HCEC 1CT (cell line): ENCODE measurements at places on chromosomes 6 and 20.

DNA sequence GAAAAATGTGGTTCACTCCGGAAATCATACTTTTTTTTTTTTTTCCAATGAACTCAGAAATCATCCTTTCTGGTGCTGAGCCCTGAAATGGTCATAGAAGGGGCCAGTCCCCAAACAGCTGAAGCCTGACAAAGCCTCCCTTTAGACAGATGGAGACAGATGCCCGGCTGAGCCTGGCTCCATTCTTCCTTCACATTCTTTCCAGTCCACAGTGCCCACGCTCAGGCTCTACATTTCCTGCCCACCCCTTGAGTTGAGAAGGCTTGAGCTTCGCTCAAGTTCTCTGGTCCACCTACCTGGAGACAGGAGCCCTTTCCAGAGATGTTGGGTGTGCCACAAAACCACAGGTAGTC, 41.2 kb downstream of the KCNK5 start:
- DNase-seq, result no peak

GRCh38 chr6:45710304-45710821, 305.3 kb downstream of the CLIC5 start:
- DNase-seq, result peak; percentile 47

DNA sequence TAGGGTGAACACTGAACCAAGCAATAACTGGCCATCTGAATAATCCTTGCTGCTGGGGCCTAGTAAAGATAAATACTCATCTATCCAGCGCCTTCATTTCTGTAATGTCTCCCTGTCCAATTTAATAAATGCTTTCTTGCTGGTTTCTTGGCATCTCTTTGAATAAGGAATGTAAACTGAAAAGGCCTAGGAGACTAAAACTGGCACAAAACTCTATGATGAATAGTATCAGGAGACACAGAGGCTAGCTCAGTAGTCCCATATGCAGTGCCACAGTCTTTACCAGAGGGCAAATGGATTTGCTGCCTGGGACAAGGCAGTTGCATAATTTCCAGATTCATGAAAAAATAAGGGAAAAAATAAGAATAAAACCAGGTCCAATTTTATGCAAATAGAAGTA, 324.4 kb downstream of the CENPW start:
- DNase-seq, result no peak

DNA sequence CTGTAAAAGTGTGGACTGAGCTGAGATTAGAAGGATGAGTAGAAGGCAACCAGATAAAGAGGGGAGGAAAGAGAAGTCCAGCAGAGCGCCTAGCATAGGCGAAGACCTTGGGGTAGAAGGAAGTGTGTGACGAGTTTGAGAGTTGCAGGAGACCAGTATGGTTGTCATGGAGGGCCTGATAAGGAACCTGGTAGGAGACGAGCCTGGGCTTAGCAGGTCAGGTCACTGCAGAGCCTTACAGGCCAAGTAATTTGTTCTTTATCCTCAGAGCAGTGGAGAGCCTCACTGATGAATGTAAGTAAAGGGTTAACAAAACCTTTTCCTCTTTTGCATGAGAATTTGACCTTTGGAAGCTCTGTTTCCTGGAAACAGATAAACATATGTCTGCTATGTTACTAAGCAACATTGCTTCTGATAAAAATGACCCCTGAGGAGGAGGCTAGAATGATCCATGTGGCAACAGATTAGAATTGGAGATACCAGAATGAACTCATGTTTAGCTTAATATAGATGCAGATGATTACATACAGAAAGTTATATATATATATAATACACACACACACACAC, 2.9 kb upstream of the TMEM74B start:
- DNase-seq, result no peak

- no peak for DNase-seq
Measured at GRCh38 chr20:11207749-11208502, 534.1 kb upstream of the JAG1 start.

DNA sequence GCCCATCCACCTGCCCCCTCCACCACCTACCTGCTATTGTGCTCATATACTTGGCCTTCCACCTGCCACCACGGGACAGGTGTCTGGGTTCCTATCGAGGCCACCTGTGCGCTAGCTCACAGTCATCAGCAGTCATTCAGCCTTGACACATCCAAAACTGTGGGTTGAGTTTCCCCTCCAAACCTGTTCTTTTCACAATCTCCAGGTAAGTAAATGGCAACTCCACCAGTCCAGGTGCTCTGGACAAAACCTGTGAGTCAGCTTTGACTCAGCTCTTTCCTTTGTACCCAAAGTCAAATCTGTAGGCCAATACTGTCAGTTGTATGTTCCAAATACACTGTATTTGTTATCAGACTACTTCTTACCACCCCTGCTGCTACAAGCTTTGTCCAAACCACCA, 52.6 kb downstream of the SPTLC3 start:
- DNase-seq, result no peak

GRCh38 chr6:28863604-28864325, 60.0 kb downstream of the TRIM27 start:
- DNase-seq, result peak; percentile 63

DNA sequence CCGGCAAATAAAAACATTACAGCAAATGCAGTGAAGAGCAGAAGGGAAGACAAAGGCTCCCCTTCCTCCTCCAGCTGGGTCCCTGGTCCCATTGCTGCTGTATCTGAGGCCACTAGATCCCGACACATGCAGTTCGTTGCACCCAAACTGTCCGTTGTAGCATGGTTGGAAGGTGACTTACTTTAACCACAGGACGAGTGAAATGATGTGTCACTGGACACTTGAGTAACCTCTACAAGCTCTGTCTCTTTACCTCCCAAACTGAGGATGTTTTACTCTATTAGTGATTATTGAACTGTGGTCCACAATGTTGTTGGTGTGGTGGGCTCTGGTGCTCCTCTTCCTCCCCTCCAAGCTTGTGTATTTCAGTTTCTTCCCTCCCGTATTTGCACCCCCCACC, 46.2 kb upstream of the ARMH2 start:
- DNase-seq, result no peak

GRCh38 chr6:42269974-42270510, 52.4 kb upstream of the MRPS10 start:
- no peak for DNase-seq

DNA sequence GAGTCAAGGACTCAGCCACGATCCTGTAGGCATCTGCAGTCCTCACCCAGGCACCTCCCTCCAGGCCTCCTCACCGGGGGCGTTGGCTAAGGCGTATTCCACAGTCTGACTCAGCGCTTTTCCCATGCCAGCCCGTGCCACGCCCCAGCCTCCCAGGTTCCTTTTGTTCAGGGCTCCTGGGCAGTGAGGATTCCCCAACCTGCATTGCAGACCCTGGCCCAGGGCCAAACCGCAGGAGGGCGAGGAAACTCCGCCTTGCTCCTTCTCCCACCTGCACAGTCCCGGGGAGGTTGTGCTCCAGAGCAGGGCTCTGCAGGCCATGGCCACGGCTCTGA, 202.8 kb upstream of the CST7 start:
- no peak for DNase-seq

- no peak for DNase-seq
Measured at GRCh38 chr6:131244942-131245341, 109.7 kb downstream of the AKAP7 start.

DNA sequence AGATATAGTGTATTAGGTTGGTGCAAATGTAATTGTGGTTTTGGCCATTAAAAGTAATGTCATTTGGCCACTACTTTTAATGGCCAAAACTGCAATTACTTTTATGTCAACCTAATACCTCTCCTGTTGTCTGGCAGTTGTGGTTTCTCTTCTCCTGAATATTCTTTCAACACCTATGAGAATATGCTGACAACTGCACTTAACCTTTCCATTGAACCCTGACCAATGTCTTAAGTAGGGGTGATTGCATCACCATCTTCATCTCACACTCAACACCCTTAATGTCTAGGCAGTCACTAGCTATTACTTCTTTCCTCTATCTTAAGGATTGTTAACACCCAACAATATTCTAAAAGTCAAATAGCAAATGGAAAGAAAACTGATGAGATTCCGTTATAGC, 200.5 kb upstream of the HSF2 start:
- no peak for DNase-seq

- peak; percentile 21 for DNase-seq
Measured at GRCh38 chr20:2507875-2508630, 662 bp downstream of the ZNF343 start.

DNA sequence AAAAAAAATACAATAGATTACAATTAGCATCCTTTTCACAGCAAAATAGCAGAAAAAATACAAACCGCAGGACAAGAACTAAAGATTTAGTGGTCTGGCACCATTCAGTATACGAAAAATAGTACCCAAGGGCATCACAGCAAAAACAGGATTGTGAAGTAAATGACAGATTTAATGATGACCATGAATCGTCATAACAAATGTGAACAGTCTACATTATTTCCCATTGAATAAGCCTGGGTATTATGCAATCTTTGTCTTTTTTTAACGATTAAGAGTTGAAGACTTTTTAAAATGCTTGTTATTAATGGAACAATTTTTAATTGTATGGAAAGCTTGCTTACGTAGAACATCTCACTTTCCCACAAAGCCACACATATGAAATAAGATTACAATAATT, 432.8 kb downstream of the PKHD1 start:
- DNase-seq, result no peak

DNA sequence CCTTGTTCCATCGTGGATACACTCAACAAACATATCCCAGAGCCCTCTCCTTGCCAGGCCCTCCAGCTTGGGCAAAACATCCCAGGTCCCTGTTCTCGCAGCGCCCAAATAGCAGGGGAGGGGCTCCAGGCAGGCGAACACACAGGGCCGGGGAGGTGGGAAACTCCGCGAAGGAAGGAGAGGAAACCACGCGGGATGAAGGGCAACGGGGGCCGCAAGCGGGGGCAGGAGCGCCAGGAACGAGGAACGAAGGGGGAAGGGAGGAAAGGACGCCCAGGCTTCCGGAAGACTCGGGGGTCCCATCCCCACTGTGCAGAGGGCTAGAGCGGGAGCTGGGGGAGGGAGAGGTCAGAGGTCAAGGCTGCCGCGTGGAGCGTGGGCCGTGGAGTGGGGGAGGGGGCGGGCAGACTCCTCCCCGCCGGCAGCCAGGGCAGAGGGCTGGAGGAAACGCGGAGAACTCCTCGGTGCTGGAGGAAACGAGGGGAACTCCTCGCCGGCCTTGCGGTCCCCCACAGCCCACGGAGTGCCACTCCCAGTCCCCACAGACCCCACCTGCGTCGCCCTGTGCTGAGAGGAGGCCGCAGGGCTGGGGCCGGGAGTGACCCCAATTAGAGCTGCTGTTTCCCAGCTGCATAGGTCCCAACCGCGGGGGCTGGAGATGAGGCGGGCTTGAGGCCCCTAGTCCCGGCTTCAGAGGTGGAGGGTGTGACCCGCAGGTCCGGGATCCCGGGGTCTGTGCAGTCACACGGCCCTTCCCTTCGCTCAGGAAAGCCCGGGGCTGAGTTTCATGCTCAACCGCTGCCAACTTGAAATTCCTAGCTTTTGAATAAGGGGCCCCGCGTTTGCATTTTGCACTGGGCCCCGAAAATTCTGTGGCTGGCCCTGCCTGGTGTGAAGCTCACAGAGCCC, 1.2 kb upstream of the RBM38 start:
- no peak for DNase-seq

GRCh38 chr6:165674155-165675029, 11.4 kb upstream of the PDE10A start:
- DNase-seq, result no peak

GRCh38 chr6:126071000-126071647, 84.8 kb downstream of the TRMT11 start:
- DNase-seq, result no peak

GRCh38 chr20:59580991-59581401, 23.3 kb upstream of the PHACTR3 start:
- no peak for DNase-seq

DNA sequence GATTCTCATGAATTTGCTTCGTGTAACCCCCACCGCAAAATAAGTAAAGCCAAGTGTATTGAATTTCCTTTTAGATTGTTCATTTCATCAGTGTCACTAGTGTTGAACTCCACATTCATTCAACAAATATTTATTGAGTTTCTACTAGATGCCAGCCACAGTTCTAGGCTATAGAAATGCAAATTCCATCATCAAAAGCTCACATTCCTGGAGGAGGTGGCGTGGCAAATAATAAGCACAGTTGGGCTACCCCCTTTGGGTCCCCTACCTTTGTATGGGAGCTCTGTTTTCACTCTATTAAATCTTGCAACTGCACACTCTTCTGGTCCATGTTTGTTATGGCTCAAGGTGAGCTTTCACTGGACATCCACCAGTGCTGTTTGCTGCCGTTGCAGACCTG, 12.7 kb upstream of the ME1 start:
- DNase-seq, result no peak

GRCh38 chr6:138422861-138423260, 18.8 kb downstream of the HEBP2 start:
- DNase-seq, result no peak

GRCh38 chr6:40705354-40705753, 118.2 kb upstream of the LRFN2 start:
- no peak for DNase-seq

DNA sequence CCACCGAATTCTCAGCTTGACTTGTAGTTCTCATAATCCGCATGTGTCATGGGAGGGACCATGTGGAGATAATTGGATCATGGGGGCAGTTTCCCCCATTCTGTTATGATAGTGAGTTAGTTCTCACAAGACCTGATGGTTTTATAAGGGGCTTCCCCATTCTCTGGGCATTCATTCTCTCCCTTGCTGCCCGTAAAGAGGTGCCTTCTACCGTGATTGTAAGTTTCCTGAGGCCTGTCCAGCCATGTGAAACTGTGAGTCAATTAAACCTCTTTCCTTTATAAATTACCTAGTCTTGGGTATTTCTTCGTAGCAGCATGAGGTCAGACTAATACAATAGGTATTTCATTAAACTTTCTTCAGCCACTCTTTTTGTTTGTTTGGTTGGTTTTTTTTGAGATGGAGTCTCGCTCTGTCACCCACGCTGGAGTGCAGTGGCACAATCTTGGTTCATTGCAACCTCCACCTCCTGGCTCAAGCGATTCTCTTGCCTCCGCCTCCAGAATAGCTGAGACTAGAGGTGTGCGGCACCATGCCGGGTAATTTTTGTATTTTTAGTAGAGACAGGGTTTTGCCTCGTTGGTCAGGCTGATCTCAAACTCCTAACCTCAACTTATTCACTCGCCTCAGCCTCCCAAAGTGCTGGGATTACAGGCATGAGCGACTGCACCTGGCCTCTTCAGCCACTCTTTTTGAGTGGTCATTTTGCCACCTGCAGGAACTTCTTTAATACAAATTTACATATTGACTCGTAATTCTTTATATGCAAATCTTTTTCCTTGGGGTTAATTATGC, 36.3 kb downstream of the GSTA2 start:
- DNase-seq, result no peak

DNA sequence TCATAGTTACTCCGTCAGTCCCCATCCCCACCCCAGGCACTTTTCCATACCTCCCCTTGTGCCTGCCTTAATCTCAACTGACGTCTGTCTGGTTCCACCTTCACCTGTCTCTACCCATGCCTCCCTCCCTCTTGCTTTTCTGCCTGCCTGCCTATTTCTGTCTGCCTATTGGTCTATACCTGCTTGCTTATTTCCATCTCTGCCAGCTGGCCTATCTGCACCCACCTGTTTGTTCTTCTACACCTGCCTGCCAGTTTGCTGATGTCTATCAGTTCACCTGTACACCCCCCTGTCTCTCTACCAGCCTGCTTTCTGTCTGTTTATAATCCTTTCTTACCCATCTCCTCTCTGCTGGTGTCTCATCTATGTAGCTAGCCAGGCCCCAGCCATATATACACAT, 87.5 kb downstream of the RALGAPA2 start:
- no peak for DNase-seq

GRCh38 chr6:41505122-41506049, 40.8 kb upstream of the FOXP4 start:
- peak; percentile 47 for DNase-seq
